ENCODE measurements at places on chromosomes 13 and 19.

GRCh38 chr13:33109801-33110200 is 93.6 kb downstream of the KL start:
- no peak for DNase-seq

DNA sequence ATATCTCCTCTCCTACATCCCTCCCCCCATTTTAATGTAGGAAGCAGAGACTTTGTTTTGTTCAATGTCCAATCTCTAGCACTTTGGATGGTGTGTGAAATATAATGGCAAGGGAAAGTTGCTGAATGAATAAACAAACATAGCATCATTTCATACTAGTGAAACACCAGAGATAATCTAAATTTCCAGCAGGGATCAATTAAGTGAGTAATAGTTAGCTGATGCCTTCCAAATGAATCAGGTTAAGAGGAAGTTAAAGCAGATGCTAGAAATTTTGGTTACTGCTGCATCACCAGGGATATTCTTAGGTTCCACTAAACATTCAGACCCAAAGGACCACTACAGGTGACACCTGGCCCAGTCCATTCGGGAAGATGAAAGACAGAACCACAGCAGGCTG is 8.1 kb downstream of the MRPS31 start:
- DNase-seq: no peak

DNA sequence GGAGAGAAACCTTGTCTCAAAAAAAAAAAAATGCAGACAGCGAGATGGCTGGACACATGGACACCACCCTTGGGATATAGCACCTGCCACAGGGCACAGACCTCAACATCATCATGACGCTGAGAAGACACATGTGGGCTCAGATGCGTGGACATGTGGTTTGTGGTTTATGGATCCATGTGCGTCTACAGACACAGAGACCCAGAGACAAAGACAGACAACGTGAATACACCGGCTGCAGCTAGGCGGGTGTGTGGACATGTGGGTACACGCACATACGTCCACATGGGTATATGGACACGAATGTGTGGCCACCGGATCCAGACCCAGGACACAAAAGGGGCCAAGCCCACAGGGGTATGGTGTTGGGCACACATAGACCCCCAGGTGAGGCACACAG is 1.3 kb downstream of the TNFSF14 start:
- no peak for DNase-seq

GRCh38 chr13:20340759-20341171 is 108.6 kb upstream of the GJB6 start:
- no peak for DNase-seq

DNA sequence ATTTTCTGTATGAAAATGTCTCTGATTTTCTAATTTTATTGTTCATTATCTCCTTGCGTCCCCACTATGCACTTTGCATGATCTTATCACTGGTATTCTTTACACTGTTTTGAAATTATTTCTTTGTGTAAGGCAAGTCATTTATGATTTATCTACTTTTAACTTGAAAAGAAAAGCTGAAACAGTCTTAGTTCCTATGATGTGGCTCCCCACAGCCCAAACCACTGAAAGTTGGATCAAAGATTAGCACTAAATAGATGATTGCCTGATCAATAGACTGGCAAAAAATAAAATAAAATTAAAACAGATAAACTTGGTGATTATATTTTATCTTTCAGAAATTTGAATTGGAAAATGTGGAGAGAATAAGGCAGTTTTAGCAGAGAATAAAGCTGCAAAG is 1101.9 kb downstream of the PCDH9 start:
- DNase-seq: no peak

GRCh38 chr13:83907196-83907989 is 25.1 kb upstream of the SLITRK1 start:
- DNase-seq: no peak

GRCh38 chr19:10975374-10976130 is 14.7 kb downstream of the SMARCA4 start:
- DNase-seq: peak; percentile 39

DNA sequence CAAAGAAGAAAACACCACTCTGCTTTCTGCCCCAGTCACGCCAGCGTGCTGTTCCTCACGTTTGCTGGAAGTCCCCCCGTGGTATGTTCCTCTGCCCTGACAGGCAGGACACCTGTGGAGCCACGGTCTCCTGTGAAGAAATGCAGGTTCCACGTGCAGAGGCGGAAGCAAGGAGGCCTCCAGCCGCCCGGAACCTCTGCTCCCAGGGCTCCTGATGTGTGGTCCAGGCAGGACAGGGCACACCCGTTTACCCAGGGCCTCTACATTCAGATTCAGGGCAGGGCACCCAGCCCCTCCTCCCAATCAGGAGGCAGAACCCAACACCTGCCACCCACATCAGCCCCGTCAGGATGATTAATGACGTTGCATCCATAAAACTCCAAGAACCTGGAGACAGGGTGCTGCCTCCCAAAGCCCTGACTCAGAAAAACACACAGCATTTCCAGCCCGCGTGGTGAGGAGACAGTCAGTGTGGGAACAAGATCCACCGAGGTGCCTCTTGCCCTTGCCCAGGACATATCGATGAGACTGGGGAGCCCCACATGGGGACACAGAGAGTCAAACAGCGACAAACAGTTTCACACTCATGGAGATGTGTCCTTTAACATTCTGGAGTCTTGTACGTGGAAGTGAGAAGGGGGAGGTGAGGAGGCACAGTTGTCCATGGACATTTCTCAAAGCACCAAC is 76.2 kb downstream of the COL4A1 start:
- no peak for DNase-seq

DNA sequence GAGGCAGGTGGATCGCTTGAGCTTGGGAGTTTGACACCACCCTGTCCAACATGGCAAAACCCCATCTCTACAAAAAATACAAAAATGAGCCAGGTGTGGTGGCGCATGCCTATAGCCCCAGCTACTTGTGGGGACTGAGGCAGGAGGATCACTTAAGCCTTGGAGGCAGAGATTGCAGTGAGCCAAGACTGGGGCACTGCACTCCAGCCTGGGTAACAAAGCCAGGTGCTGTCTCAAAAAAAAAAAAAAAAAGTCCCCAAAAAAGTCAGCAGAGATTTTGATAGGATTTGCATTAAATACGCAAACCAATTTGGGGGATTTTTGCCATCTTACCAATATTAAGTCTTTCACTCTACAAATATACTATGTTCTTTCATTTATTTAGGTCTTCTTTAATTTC is 21.7 kb upstream of the RPL21 start:
- no peak for DNase-seq

- DNase-seq: peak; percentile 32
Observed at GRCh38 chr19:28358633-28359032, 854.3 kb downstream of the UQCRFS1 start.

GRCh38 chr13:113105921-113106452 is 396 bp downstream of the F7 start:
- DNase-seq: no peak

GRCh38 chr19:23015660-23016059 is 12.7 kb upstream of the ZNF728 start:
- DNase-seq: no peak

DNA sequence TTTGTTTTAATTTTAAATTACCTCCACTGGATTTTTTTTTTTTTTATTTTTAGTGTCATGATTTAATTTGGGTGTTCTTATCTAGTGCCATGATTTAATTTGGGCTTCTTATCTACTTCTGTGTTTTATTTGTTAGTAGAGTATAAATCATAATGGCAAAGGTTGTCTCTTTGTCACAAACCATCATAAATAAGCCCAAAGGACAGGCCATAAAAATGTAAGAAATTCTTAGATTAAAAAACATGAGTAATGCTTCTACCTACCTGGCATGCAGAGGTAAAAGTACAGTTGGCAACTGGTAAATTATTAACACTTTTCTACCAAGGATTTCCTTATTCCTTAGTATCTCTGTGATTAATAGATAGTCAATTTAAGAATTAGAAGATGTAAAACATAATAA is 55.2 kb downstream of the ERCC5 start:
- DNase-seq: no peak

- peak; percentile 91 for DNase-seq
Observed at GRCh38 chr19:43780706-43781525, at the start of gene KCNN4. KCNN4 (minus strand) TSS chr19:43780973; CDS start chr19:43780861, 112 bp downstream.

- no peak for DNase-seq
Observed at GRCh38 chr19:2636897-2637683, 65.4 kb downstream of the GNG7 start.

GRCh38 chr13:113836768-113837559 is 26.9 kb downstream of the GAS6 start:
- DNase-seq: peak; percentile 87

GRCh38 chr19:19064098-19064722 is 416 bp downstream of the SLC25A42 start:
- DNase-seq: no peak

DNA sequence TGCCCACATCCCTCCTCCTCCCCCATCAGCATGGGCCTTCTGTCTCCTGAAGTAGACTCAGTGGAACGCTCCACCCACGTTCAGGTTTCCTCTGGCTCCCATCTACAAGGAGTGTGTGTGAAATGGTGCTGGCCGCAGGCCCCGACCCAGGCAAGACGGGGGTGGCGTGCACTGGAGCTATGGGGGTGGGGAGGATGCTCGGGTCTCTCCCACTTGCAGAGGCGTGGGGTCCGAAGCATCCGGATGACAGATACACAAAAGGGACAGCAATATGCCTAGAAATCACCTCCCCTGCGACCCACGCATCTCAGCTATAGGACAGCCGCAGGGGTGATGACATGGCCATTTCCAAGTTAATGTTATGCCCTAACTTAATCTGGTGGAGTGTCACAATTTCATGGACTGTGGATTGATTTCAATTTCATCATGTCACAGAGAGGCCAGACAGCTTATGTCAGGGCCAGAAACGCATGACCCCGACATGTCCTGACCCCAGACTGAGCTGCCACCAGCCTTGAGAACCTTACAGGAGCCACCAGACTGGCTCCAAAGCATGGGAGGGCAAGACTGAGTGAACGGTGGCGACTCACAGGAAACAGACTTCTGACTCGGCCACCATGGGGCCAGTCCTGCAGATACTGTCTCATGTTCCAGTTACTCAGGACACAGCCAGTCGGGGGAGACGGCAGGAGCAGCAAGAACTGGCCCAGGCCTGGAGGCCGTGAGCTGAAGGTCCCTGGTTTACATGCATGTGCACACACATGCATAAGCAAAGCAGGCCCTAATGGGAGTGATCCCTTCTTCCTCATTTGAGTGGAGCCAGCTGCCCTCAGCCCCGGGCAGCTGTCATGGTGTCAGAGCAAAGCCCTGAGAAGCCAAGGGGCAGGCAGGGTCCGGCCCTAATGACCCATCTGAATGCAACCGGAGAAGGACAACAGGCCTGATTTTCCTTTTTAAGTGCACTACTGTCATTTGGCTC is 82.2 kb downstream of the SLC7A1 start:
- no peak for DNase-seq

DNA sequence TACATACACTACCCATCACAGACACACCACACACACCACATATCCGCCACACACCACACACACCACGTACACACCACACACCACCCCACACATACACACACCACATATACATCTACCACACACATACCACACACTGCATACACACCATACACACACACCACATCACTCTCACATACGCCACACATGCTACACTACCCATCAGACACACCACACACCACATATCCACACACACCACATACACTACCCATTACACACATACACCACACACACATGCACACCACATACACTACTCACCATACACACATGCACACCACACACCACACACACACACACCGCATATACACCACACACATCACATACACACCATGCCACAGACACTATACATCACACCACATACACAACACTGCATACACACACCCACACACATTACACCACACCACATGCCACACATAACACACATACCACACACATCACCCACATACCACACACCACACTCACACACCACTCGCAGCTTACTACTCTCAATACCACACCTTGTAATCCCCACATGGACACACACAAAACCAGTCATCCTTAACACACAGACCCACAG is 9.5 kb downstream of the ERFL start:
- DNase-seq: peak; percentile 59

GRCh38 chr19:39310558-39311311 is 9.9 kb downstream of the LRFN1 start:
- DNase-seq: peak; percentile 15

- no peak for DNase-seq
Observed at GRCh38 chr13:31880851-31881494, 141.6 kb downstream of the RXFP2 start.

DNA sequence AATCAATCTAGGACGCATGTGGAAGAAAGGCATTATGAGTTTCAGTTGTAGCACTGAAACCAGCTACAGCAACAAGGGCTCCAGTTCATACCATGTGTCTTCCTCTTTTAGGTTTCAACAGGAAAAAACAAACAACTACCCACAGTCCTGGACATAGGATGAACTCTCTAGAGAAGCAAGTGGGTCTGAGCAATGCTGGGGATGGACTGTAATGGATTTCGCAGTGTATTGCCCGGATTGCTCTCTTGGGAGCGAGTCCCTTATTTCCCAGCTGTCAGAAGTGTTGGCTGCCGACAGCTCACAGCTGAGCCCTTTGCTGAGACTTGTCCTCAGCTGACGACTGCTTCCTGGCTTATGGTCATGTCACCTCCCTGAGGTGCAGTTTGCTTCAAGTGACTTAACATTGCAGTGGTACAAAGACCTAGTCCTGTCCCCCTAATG is 12.1 kb upstream of the MYCBP2 start:
- DNase-seq: no peak

DNA sequence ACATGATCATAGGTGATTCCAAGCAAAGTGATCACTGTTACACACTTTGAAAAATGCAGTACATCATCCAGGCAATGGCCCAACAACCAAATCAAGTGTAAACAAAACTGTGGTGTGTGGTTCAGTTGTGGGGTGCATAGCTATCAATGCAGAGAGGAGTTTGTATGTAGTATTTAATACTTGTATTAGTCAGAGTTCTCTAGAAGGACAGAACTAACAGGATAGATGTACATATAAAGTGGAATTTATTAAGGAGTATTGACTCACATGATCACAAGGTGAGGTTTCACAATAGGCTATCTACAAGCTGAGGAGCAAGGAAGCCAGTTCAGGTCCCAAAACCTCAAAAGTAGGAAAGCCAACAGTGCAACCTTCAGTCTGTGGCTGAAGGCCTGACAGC is 249.3 kb upstream of the HTR2A start:
- peak; percentile 85 for DNase-seq

DNA sequence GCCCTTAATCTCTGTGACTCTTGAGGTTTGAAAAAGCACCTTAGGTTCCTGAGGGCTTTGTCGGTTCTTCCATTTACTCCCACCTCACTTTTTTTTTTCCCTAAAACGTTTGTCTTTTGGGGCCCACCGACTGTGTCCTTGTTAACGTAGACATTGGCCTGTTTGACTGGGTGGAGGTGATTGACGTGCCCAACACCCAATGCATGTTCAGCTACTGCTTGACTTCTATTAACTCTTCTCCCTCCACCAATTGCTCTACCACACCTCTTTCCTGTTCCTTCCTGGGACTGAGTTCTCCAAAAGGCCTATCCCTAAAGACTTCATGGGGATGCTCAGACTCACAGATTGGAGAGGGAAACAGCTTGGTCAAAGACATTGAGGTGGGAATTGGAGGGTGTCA is 17.3 kb downstream of the CKM start:
- DNase-seq: peak; percentile 32

- DNase-seq: peak; percentile 40
Observed at GRCh38 chr19:33125929-33126388, 6.0 kb upstream of the WDR88 start.

- no peak for DNase-seq
Observed at GRCh38 chr13:108077284-108077683, 138.1 kb downstream of the LIG4 start.

- no peak for DNase-seq
Observed at GRCh38 chr19:14979476-14980255, at the start of gene SLC1A6. SLC1A6 (minus strand) TSS chr19:14979864; CDS start chr19:14972910, 6,954 bp downstream.
